ENCODE measurements at places on chromosomes 12 and 14. TPM values are rescaled to one million over a fixed set of nuclear protein-coding genes. Genes with fewer than 3 reads are reported as not detected.

- DNase-seq, result no peak
These were observed 16.6 kb upstream of the SFSWAP start for GRCh38 chr12:131694116-131694838.

- no peak for DNase-seq
These were observed 6.0 kb upstream of the ACSM4 start for GRCh38 chr12:7297865-7298264.

The REM2 gene
- total RNA-seq, result 1.5 TPM

The YAF2 gene
- total RNA-seq, result 35.5 TPM

GRCh38 chr12:41663598-41664265 is 475.6 kb downstream of the PDZRN4 start:
- DNase-seq, result peak; percentile 60

DNA sequence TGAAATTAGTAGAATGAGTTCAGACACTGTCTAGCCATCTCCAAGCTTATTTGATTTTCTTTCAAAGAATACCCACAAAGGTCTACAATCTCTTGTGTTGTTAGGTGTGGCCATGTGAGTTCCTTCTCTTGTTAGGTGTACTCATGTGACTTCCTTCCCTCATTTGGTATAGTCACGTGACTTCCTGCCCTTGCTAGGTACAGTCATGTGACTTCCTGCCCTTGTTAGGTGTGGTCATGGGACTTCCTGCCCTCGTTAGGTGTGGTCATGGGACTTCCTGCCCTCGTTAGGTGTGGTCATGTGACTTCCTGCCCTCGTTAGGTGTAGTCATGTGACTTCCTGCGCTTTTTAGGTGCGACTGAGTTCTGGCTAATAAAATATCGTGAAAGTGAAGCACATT is 179.6 kb downstream of the TMX1 start:
- no peak for DNase-seq

The STAC3 gene
- total RNA-seq, result 0.23 TPM

GRCh38 chr12:62866451-62867082 is 68.4 kb downstream of the PPM1H start:
- DNase-seq, result peak; percentile 32

DNA sequence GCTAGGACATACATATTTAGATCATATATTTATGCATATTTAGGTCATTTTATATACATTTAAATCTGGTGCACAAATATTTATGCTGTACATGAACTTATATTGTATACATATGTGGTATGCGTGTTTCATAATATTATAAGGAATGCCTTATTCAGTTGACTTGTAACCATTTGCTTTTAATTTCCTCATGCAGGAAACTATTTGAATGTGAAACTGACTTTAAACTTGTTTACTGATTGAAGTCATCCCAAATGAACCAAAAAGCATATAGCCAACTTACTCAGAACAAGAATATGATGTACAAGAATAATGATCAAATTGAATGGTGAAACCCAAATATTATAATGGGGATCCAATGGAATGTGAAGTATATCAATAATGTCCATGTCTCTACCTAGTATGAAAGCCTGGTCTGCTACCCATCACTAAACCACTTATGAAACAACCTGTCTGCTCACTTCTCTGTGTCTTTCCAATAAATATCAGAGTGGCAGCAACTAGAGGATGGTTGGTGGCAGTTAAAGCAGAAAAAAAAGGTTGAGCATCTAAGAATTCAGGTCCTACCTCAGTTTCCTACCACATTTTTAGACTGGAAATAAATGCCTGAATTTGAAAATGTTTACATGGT is 38.3 kb downstream of the RPS6KA5 start:
- DNase-seq, result no peak

The PRPH gene
- 1.1 TPM for total RNA-seq

The ATG2B gene
- 20.4 TPM for total RNA-seq

- no peak for DNase-seq
These were observed 40.0 kb downstream of the OSBPL8 start for GRCh38 chr12:76519538-76519937.

DNA sequence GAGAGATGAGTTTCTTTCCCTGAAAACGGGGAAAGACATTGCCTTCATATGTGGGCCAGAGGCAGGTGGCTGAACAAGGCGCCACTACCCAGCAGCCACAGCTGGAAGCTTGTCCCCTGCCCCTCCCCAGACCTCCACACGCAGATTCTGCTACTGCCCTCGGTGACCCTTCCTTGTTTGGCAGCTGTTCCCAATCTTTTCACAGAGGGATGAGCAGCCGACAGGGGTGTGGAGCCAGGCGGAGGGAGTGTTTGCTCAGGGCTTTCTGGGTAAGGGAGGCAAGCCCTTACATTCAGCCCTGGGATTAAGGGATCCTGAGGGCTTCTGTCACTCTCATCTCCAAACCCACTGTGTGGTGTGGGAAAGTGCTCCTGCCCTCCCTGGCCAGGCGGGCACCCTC is 4.5 kb upstream of the KRT4 start:
- DNase-seq, result peak; percentile 29

DNA sequence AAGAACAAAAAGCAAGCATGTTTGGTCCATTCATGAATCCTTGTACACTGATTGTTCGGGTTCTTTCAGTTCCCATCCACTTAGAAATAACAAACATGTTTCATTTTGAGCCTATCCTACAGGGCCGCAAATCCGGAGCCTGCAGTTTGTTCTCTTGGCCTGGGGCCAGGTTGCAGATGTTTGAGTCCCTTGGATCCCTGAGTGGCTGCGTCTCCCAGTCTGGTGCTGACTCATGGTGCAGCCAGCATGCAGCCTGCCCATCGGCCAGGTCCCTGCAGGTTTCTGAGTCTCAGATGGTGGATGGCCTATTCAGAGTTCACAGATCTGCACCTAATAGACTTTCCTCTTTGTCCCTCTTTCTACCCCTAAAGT is 1.9 kb upstream of the DYNC1H1 start:
- DNase-seq, result peak; percentile 82

The PIWIL1 gene
- total RNA-seq, result not detected

GRCh38 chr12:14356147-14356546 is 9.3 kb upstream of the ATF7IP start:
- DNase-seq, result peak; percentile 24
